ENCODE measurements at places on chromosomes 7 and 10. TPM values are rescaled to one million over a fixed set of nuclear protein-coding genes. Genes with fewer than 3 reads are reported as not detected.
A peak's percentile ranks its signal among the peaks of the same experiment; 100 is the strongest.

DNA sequence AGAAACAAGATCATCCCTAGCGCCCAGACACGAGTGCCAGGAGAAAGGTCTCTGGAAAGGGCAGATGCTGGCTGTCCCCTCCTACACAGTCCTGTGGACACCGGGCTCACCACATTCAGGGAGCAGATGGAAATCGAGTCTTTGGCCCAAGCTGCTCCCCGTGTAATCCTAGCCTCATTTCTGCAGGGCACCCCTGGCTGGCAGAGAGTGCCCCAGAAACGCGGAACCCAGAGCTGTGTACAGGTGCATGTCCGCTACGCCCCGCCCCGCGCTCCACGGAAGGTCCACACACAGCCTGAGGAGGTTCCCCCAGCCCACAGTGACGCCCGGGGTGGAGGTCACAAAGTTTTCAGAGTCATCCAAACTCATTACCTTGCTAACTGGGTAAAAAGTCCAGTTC is 202.8 kb downstream of the MAD1L1 start:
- no peak for DNase-seq
- H3K4me1 ChIP-seq = peaks cover 16% of the 10 kb centered on the region
- no peaks in the 10 kb centered on the region for H3K27me3 ChIP-seq
- H3K36me3 ChIP-seq = peaks cover 30% of the 10 kb centered on the region

- no peak overlapping the region for H3K4me3 ChIP-seq
- H3K27me3 ChIP-seq = no peaks in the 10 kb centered on the region
- H3K27ac ChIP-seq = no peak overlapping the region
- H3K4me1 ChIP-seq = no peaks in the 10 kb centered on the region
- no peak for DNase-seq
- H3K36me3 ChIP-seq = no peaks in the 10 kb centered on the region
Measured at GRCh38 chr7:90532231-90532929, 62.9 kb downstream of the PTTG1IP2 start.

GRCh38 chr7:8229927-8230326 is 32.0 kb downstream of the ICA1 start:
- no peak overlapping the region for H3K27ac ChIP-seq
- peaks cover 20% of the 10 kb centered on the region for H3K27me3 ChIP-seq
- no peak for DNase-seq
- H3K4me3 ChIP-seq = no peak overlapping the region

- no peaks in the 10 kb centered on the region for H3K27me3 ChIP-seq
- no peak overlapping the region for H3K27ac ChIP-seq
- no peak overlapping the region for H3K4me3 ChIP-seq
- H3K4me1 ChIP-seq = no peaks in the 10 kb centered on the region
Measured at GRCh38 chr7:122770686-122771335, 68.1 kb upstream of the RNF148 start.

DNA sequence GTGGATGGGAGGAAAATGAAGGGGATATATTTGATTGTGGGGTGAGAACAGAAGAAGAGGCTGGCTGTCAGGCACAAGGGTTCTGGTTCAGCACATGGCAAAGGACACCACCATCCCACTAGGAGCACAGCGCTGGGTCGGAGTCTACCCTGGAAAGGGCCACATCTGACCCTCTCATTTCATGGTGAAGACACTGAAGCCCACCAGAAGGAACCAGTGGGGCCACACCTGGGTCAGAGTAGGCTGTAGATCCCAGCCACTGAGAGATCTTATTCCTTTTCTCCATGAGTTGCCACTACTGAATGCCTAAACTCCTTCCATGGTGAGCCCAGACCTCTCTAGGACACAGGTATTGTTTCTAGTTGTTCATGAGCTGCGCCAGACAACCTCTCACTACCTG is 25.8 kb downstream of the SFTPD start:
- no peak overlapping the region for H3K4me3 ChIP-seq
- H3K27me3 ChIP-seq = peaks cover 3% of the 10 kb centered on the region
- DNase-seq = no peak
- H3K4me1 ChIP-seq = peaks cover 17% of the 10 kb centered on the region

DNA sequence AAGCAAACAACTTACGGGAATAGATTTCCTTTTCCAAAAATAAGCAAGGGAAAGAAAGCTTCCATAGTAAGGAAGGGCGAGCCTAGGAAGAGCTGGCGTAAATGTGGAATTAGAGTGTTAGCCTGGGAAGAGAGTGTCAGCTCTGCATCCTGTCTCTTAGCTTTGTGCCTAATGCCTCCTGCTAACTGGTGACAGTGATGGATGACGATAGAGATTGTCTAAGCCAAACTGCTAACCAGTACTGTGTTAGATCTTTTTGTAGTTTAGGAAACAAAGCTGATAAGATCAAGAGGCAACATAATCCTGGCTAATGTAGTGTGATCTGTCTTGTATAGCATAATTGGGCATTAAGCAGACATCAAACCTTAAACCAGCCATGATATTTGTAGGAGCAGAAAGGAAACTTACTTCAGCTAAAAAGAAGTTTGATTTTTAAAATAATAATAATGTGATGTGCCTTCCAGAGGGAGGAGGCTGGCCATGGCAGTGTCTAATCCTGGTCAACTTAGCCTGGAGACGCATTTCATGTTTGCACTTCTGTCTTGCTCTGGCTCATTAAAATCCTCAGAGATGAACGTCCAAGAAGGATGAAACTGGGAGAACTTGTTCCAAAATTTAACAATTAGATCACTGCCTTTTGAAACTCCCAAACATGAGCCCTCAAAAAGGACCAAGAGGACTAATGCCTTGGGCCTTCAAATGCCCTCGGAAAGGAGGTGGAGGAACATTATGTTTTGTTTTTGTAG is 85.1 kb downstream of the FAM204A start:
- H3K27me3 ChIP-seq = peaks cover 36% of the 10 kb centered on the region
- no peak overlapping the region for H3K4me3 ChIP-seq
- no peaks in the 10 kb centered on the region for H3K36me3 ChIP-seq
- no peaks in the 10 kb centered on the region for H3K4me1 ChIP-seq
- no peak for DNase-seq

- no peaks in the 10 kb centered on the region for H3K27me3 ChIP-seq
- no peak overlapping the region for H3K4me3 ChIP-seq
- DNase-seq = no peak
- H3K4me1 ChIP-seq = no peaks in the 10 kb centered on the region
- no peak overlapping the region for H3K27ac ChIP-seq
- H3K36me3 ChIP-seq = no peaks in the 10 kb centered on the region
Measured at GRCh38 chr10:104835422-104835821, 194.3 kb downstream of the SORCS3 start.

DNA sequence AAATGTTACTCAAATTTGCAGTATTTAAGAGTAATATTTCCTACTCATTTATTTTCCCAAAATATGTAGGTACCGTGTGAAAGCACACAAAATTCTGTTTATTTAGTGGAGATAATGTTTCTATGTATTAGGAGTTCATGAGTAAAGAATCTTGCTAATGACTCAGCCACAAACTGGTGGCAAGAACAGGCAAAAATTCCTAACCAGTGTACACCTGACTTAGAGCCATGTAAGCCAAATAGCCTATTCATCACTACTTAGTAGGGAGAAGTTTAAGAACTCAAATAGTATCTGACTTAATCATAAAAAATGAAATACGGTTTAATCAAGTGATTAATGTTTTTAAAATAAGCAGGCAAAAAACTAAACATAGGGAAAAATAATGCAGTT is 169.0 kb downstream of the SRPK2 start:
- peaks cover 9% of the 10 kb centered on the region for H3K4me1 ChIP-seq
- no peak for DNase-seq
- no peaks in the 10 kb centered on the region for H3K27me3 ChIP-seq
- peaks cover 3% of the 10 kb centered on the region for H3K36me3 ChIP-seq
- no peak overlapping the region for H3K27ac ChIP-seq
- H3K4me3 ChIP-seq = no peak overlapping the region

DNA sequence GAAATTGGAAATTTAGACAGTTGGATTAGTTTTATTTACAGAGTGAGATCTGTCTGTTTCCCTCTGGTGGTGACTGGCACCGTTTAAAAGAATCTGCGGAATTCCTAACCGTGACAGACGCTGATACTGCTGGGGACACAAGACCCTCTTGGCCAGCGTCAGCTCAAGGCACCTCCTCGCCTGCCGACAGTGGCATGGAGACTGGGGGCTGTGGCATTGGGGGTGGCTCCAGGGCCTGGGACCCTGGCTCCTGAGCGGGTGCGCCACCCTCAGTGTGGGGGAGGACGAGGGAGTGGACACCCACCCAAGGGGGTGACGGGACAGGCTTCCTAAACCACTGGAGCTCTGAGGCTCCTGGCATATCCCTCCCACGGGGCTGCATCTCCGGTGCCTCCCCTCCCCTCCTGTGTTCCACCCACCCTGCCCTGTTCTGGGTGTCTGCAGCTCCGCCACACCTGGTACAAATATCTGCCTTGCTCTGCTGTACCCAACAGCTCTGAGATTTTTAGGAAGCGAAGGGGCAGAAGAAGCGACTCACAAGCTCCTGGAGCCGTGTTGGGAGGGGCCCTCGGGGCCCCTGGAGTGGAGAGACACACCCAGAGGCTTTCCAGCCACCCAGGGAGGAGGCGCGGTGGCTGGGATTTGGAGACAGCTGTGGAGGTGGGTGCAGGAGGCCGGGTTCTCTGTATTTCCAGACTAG is 178.7 kb downstream of the DNAJB6 start:
- H3K27me3 ChIP-seq = peaks cover 23% of the 10 kb centered on the region
- peak; percentile 1 for DNase-seq
- no peaks in the 10 kb centered on the region for H3K4me1 ChIP-seq
- H3K27ac ChIP-seq = no peak overlapping the region

GRCh38 chr7:94012746-94013145 is 8.6 kb upstream of the BET1 start:
- H3K27me3 ChIP-seq = peaks cover 5% of the 10 kb centered on the region
- no peak overlapping the region for H3K27ac ChIP-seq
- H3K36me3 ChIP-seq = no peaks in the 10 kb centered on the region
- DNase-seq = no peak

DNA sequence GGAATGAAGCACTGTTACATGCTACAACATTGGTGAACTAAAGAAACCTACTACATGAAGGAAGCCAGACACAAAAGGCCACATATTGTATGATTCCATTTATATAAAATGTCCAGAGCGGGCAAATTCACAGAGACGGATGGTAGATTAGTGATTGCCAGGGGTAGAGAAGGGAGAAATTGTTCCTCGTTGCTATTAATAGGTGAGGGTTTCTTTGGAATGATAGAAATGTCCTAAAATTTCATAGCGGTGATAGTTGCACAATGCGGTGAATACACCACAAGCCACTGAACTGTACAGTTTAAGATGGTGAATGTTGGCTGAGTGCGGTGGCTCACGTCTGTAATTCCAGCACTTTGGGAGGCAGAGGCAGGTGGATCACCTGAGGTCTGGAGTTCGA is 29.0 kb downstream of the DENND2A start:
- no peak overlapping the region for H3K4me3 ChIP-seq
- H3K4me1 ChIP-seq = no peaks in the 10 kb centered on the region
- H3K27me3 ChIP-seq = peaks cover 2% of the 10 kb centered on the region
- no peaks in the 10 kb centered on the region for H3K36me3 ChIP-seq
- H3K27ac ChIP-seq = no peak overlapping the region

GRCh38 chr10:12500381-12501303 is 151.3 kb downstream of the CAMK1D start:
- H3K4me3 ChIP-seq = no peak overlapping the region
- H3K27ac ChIP-seq = no peak overlapping the region
- no peaks in the 10 kb centered on the region for H3K36me3 ChIP-seq
- peaks cover 10% of the 10 kb centered on the region for H3K4me1 ChIP-seq

DNA sequence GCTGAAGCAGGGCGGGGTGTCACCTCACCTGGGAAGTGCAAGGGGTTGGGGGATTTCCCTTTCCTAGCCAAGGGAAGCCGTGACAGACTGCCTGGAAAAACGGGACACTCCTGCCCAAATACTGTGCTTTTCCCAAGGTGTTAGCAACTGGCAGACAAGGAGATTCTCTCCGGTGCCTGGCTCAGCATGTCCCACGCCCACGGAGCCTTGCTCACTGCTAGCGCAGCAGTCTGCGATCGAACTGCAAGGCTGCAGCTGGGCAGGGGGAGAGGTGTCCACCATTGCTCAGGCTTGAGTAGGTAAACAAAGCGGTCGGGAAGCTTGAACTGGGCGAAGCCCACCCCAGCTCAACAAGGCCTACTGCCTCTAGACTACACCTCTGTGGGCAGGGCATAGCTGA is 80.9 kb upstream of the DNAJB12 start:
- H3K4me3 ChIP-seq = no peak overlapping the region
- no peak for DNase-seq
- H3K27ac ChIP-seq = no peak overlapping the region
- H3K4me1 ChIP-seq = no peaks in the 10 kb centered on the region
- no peaks in the 10 kb centered on the region for H3K27me3 ChIP-seq

- no peaks in the 10 kb centered on the region for H3K36me3 ChIP-seq
- no peak for DNase-seq
- no peaks in the 10 kb centered on the region for H3K4me1 ChIP-seq
Measured at GRCh38 chr7:103538964-103539709, 93.1 kb upstream of the SLC26A5 start.

DNA sequence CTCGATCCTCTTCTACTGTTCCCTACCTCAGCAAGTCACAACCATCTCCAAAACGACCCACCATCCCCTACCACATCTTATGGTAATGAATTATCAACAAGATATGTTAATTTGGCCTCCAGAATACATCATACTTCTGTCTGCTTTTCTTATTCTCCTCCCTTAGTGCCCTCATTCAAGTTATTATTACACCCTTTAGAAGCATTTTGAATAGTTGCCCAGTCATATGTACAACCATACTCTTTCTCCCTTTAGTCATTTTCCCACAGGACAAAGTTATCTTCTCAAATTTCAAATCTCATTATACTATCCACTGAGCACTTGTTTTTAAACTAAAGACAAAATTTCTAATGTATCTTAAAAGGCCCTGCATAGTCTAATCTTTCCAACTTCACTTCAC is 71.0 kb downstream of the GNAT3 start:
- H3K27ac ChIP-seq = no peak overlapping the region
- no peaks in the 10 kb centered on the region for H3K4me1 ChIP-seq
- no peaks in the 10 kb centered on the region for H3K36me3 ChIP-seq
- DNase-seq = no peak

DNA sequence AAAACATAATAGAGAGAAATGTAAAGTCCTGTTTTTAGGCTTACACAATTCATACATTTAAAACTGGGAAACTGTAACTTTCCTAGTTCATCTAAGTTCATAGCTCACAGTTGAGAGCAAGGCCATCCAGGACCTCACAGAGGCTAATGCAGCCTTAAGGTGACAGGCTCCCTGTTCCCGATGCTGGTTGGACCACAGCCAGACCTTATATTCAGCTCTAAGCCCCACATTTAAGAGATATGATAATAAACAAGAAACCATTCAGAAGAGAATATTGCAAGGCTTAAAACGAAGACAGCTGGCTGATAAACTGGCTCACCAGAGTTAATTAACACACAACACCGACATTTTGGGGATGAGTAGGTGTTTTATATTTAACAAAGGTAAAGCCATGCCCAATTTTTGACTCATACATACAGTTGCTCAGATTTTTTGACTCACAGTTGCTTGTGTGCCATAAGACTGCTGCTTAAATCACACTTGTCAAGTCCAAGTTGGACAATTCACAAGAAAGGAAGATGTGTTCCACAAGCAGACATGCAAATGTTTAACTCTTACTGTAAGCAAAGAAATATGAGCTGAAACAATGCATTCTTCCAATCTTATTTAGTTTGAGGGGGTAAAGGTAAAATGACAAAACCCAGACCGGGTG is 41.1 kb upstream of the TMEM213 start:
- no peak overlapping the region for H3K4me3 ChIP-seq
- no peak overlapping the region for H3K27ac ChIP-seq
- no peak for DNase-seq
- no peaks in the 10 kb centered on the region for H3K36me3 ChIP-seq
- no peaks in the 10 kb centered on the region for H3K27me3 ChIP-seq

GRCh38 chr10:112307358-112308124 is 24.3 kb downstream of the TECTB start:
- no peak overlapping the region for H3K4me3 ChIP-seq
- peaks cover 28% of the 10 kb centered on the region for H3K27me3 ChIP-seq
- no peak overlapping the region for H3K27ac ChIP-seq
- DNase-seq = peak; percentile 49
- no peaks in the 10 kb centered on the region for H3K4me1 ChIP-seq
- no peaks in the 10 kb centered on the region for H3K36me3 ChIP-seq

ARF5 gene
- 136 TPM for total RNA-seq

PILRA gene
- 11.5 TPM for total RNA-seq

PDLIM1 gene
- 9.4 TPM for total RNA-seq

PAPOLB gene
- not detected for total RNA-seq
